ENCODE measurements at places on chromosomes 11 and 22.

- no peak for DNase-seq
Observed at GRCh38 chr11:57360991-57361390, 20.0 kb downstream of the PRG3 start.

DNA sequence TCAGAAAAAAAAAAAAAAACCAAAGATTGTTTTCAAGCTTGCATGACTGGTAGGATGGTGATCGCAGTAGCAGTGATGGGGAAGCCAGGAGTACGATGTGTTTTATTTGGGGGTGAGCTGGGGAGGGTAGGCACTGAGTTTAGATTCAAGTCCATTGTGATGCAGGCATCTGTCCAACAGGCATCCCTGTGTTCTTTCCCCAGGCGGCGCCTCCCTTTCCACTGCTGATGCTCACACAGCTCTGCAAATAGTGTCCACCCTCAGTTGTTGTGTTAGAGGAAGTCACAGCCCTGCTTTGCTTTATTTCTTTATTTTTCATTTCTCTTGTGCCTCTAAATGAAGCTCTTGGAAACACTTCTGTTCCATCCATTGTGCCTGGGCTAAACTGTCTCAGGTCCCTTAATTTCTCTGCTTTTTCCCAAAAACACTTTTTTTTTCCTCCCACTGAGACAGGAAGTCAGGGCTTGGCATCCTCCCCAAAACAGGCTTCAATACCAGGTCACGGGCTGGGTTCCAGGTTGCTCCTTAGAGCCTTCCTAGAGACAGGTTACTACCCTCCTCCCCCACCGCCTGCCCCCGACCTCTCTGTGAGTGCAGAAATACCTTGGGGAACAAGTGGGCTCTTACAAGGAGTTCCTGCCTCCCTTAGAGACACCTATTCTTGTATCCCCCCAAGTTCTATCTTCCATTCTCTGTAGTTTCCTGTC lies 38.6 kb upstream of the HSPA8 start:
- DNase-seq = no peak

GRCh38 chr22:41902932-41903421 lies 11.9 kb downstream of the SHISA8 start:
- no peak for DNase-seq

- DNase-seq = no peak
Observed at GRCh38 chr11:118812485-118812884, 21.5 kb upstream of the DDX6 start.

DNA sequence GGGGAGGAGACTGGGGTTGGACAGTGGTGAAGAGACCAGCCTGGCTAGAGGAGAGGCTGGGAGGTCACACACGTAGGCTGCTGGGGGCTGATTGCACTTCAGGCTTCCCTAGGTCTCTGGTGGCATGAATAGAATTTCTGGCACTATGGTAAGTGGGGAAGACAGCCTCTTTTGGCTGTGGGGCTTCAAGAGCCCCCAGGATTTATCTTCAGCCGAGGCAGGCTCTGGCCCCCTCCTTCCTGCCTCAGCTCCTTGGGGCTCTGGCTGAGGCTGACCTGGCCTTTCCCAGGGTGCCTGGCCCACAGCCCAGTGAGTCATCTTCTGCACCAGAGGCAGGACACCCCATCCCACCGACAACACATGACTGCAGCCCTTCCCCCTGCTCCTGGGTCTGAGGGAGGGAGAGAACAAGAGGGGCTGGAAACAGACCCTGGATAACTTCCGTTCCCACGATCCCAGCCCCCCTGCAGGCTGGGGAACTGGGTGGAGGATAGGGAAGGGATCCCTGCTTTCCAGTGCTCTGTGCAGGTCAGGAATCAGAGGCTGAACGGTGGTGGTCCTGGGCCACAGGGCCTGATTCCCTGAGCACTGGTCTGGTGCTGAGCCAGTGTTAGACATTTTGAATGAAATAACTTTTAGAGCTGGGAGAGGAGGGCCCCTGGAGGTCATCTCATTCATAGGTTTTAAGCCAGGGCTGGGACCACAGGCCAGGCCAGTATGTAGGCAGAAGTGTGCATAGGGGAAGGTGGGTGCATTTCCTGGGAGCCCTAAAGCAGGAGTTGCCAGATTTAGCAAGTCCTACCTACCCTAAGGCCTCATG lies 26.5 kb downstream of the ARHGEF17 start:
- no peak for DNase-seq

DNA sequence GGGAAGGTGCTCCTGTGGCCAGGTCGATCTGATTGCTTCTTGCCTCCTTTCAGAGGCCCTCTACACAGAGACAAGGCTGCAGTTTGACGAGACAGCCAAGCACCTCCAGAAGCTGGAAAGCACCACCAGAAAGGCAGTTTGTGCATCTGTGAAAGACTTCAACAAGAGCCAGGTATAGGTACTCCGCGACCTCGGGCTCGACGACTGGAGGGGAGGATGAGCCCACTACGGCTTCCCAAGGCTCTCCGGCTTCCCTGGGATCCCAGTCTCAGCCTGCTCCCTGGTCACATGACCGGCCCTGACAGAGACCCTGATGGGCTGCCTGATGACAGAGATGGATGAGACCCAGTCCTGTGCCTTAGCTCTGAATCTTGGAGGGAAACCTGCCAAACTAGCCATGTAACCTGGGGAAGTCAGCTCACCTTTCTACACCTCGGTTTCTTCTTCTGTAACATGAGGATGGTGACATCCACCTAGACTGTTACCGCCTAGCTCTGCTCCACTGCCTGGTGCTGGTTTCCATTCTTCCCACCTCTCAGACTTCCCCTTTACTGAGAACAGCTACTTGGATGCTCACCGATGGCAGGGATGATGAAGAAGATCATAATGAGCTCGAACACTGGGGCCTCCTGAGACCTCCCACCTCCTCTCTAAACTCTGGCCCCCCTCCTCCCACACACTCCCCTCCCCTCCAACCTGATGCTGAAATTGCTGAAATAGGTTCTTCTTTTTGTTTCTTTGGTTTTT lies 8.9 kb downstream of the RIBC2 start:
- no peak for DNase-seq

GRCh38 chr11:45031912-45032519 lies 81.3 kb upstream of the TP53I11 start:
- DNase-seq = no peak

DNA sequence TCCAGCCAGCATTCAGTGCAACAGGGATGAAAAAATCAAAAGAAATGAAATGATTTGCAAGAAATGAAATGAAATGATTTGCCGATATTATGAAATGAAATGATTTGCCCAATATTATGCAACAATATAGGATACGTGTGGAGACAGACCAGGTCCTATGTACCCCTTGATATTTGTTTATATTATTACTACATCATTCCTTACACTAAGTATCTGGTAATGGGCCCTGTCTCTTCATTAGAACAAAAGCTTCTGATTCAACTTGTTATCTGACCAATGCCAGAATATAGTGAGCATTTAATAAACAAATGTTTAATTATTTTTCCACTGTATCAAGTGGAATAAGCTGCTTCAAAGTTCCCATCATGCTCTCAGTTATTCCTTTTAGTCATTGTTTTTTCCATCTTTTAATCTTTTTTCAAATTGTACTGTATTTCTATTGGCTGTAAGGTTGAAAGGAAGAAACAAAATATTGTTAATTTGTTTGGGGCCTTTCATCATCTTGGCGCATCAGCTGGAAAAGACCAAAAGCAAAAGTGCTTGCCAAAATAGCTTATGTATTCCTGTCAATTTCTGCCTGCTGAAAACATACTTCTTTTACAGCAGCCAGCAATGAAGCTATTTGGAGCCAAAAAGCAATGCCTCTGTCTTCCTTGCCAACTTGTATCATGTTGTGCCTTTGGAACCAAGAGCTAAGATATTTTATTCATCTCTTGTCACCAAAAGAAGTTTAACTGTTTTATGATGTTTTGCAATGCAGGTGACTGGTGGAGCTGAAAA lies 2314.9 kb downstream of the LRRC4C start:
- DNase-seq = no peak

- no peak for DNase-seq
Observed at GRCh38 chr11:116857936-116858335, 20.5 kb upstream of the APOA1 start.

DNA sequence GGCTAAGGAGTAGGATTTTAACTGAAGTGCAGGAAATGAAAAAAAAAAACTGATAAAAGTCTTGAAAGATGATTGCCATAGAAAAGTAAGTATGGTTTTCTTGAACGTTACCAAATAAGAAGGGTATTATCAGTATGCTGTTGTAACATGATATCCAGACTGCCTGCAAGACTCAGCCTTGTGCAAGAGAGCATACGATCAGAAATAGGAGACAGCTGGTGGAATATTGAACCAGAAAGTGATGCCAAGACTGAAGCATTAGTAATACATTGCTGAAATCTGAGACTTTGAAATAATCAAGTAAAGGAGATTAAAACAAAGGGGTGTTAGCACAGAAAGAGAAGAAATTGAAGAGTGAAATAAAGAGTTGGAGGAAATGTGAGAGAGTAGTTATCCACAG lies 452.7 kb upstream of the CNTN5 start:
- no peak for DNase-seq

DNA sequence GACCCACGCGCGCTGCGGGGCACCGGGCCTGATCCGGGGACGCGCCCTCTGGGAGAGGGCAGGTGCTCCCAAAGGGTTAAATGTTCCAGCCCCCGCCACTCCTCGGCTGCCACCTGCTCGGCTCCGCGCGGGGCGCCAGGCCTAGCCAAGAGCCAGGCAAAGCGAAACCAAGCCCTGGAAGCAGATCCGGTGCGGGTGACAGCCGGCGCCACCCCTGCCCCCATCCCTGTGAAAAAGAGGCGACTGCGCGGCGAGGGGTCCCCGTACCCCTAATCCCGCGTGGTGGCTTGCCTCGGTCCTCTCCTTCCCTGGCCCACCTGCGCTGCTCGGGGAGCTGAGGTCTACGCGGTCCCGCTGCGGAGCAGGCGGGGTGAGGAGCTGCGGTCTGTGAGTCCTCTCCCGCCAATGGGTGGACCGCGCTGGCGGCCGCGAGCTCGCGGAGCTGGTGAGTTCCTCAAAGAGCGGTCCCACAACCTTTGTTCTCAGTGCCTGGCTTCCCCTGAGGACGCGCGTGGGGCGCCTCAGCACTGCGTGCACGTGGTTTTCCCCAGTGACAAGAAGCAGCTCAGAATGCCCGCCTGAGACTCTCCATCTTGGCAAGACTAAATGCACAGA lies at the start of gene ME3:
Gene ME3 (minus strand): TSS at position 610 of the 615 bp plus-strand sequence.
- no peak for DNase-seq

GRCh38 chr22:47061226-47061625 lies 298.8 kb downstream of the TBC1D22A start:
- DNase-seq = no peak

DNA sequence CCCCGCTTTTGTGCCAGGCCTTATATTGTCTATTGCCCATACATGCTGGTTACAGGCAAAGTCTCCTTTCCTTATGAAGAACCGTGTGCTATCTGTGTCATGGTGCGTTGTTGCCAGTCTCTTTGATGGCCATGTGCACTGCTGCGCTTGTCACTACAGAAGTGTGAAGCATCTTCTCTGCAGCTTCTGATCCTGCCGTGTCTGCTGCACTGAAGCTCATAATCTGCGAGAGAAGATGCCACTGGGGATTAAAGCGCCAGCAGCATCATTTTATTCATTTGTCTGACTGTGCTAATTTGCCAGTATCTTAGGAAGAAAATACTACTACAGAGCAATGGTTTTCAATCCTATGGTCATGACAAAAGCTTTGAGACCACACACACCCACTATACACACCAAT lies 330.1 kb downstream of the FAT3 start:
- DNase-seq = no peak

DNA sequence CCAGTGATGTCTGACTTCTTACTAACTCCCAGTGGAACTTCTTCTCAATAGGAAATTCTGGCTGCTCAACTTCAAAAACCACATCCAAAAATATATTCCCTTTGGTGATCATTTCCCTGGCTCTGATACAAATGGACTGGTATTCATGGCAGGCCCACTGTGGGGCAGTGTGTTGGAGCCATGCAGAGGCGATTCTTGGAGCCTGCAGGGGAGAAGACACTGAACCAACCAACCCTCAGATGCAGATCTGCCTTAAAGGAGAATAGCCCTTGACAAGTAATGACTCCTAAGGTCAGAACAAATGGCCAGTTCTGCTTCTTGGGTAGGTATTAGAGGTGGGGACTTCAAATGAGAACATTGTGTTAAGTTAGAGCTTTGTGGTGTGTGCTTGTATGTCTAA lies 12.2 kb downstream of the OR4D9 start:
- DNase-seq = no peak

GRCh38 chr11:65298655-65299179 lies 15.9 kb upstream of the CDC42EP2 start:
- no peak for DNase-seq

GRCh38 chr11:74048993-74049392 lies 40.1 kb upstream of the UCP3 start:
- no peak for DNase-seq

- DNase-seq = no peak
Observed at GRCh38 chr22:46234969-46235368, 15.1 kb downstream of the CDPF1 start.

DNA sequence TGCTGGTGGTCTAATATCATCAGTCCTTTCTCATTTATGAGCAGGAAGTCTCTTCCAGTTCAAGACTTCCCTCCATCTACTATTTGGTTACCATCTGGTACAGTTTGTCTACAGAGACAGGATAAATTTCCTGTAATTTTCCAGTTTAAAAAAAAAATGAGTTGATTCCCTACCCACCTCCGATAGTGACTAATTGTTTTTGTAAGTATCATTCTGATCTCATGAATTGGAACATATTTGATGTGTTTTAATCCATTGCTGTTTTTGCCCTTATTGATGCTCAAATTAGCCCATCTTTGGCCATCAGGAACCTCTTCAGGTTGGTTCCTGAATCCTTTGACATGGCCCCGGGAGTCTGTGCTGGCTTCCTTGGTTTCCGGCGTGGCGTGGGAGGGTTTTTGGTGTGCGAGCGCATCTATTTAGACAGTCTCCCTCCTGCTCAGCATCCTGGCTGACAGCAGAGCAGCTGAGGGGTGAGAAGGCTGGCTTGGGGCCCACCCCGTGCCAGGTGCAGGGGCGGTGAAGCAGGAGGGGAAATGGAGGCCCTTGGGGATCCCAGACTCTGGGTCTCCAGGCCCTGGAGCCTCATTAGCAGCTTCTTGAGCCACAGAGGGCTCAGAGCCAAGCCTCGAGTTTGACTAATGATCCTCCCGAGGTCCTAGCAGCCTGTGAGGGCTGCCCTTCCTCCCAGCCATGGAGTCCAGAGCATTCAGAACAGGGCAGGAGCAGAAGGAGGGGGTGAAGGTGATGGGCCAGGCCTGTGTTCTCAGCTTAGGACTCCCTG lies 6.8 kb downstream of the OMP start:
- no peak for DNase-seq

DNA sequence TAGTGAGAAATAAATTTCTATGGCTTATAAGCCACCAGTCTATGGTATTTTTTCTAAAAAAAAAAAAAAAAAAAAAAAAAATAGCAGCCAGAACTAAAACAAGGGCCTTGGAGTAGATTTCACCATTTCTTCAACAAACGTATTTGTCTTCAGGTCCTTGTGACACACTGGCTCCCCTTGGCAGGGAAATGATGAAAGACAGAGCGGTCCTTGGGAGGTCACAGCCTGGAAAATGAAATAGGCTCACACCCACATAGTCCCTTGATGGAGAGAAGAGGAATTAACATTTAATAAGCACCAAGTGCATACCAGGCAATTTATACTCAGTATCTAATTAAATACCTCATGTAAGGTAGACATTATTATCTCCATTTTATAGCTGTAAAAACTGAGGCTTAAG lies 25.7 kb upstream of the ACER3 start:
- no peak for DNase-seq

Measured in HuH-7.5 (cell line).